AML-193 (cell line): ENCODE measurements at places on chromosomes 16 and 17.

DNA sequence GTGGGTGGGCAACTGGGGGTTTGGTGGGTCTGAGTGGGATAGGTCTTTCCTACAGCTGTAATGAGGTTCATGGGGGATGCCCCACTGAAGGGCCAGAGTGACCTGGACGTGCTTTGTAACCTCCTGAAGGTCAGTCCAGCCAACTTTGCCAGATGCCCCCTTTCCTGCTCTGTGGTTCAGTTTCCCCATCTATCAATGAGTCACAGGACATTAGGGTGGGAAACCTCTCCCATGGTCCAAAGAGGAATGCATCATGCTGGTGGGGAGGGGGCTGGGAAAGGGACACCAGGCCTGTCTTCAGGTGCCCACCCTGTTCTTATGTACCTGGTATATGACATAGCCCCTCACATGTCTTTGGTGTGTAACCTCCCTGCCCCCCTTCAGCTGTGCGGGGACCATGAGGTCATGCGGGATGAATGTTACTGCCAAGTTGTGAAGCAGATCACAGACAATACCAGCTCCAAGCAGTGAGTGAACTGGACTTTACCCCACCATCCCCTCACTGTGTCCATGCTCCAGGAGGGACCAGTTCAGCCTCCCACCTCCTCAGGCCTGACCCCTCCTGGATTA, 24.0 kb upstream of the ALKBH5 start:
- DNase-seq = no peak

GRCh38 chr17:78137392-78138203, 7.0 kb downstream of the TMC8 start:
- peak; percentile 44 for DNase-seq

DNA sequence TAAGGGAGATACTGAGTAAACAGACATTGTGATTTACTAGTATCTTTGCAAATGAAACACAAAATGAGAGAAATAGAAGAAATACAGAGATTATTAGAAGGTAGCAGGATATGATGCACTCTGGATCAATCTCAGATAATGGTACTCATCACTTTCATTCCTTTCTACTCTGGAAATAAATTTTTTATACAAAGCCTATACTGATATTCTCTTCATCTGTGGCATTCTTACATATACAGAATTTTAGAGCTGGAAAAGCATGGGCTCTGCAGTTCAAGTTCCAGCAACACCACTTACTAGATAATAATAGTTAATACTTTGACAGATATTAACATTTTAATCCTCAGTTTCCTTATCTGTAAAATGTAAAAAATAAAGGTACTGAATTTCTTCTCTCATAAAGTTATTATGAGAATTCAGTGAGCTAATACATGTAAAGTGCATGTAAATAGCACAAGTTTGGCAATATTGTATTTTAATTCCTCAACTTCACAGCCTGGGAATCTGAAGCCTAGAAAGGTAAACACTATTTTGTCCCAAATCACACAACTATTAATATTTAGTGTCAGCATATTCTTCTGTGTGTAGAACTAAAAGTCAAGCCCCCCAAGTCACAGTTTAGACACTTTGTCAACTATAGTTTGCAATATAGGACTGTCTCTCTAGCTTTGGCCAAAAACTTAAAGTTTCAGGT, 6.5 kb downstream of the RNF43 start:
- no peak for DNase-seq

DNA sequence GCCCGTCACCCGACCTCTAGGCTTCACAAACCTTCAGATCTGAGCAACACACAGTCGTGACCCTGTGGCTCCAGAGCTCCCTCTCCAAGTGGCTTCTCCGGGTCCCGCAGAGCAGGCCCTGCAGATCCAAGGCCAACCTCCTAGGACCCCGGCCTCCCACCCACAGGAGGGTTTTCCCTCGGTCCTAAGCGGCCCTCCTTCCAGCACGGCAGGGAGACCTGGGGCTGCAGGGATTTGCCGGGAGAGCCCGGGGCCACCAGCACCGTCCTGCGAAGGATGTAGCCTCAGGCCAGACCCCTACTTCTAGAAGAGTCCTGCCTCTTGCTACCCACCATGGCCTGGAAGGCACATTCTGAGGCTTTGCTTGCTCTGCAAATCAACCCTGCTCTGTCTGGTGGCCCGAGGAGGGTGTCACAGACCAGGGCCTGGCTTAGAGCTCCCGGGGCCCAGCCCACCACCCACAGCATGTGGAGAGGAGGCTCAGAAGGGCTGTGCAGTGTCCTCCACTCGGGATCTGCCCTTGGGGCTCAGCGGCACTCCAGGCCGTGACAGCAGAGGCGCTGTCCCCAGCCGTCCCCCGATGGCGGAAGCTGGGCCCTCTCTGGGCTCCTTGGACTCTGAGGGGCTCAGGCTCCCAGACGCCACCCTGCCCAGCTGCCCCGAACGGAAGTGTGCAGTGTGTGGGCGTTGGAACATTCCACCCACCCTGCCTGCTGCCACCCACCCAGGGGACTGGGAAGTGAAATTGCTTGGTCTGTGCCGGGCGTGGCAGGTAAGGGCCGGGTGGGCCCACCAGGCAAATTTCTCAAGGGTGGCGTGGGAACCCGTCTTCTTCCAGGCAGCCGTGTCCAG, 28.8 kb upstream of the ACSF3 start:
- DNase-seq = no peak

- DNase-seq = no peak
These were observed 12.5 kb upstream of the DPEP1 start for GRCh38 chr16:89600956-89601355.

DNA sequence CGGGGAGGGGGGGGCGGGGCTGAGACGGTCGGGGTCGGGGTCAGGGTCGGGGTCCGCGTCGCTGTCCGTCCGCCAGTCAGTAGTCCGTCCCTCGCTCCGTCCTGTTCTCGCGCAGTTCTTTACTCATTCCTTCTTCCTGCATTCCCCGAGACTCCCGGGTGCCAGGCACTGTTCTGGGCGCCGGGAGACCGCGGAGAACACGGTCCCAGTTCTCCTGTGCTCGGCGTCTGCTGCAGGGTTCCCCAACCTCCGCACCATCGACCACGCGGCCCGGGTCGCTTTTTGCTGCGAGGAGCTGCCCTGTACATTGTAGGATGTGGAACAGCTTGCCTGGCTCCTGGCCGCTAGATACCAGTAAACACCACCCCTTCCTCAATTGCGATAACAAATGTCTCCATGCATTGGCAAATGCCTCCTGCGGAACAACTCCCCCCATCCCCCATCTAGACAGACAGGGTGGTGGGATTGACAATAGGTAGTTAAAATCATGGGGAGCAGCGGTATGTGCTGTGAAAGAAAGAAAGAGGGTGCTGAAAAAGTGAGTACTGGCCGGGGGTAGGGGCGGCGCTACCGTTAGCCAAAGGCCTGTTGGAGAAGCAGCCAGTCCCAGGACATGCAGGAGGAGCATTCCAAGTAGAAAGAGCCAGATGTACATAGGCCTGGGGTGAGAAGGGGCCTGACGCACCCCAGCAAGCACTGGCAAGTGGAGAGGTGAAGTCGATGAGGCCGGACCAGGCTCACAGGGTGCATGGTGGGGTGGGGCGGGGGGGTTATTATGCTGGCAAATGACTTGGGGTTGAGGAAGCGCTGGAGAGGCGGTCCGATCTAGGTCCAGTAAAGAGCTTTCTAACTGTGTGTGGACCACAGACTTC, 631 bp downstream of the TRAF7 start:
- peak; percentile 14 for DNase-seq

GRCh38 chr16:88703486-88704309, 2.5 kb downstream of the RNF166 start:
- DNase-seq = peak; percentile 81

DNA sequence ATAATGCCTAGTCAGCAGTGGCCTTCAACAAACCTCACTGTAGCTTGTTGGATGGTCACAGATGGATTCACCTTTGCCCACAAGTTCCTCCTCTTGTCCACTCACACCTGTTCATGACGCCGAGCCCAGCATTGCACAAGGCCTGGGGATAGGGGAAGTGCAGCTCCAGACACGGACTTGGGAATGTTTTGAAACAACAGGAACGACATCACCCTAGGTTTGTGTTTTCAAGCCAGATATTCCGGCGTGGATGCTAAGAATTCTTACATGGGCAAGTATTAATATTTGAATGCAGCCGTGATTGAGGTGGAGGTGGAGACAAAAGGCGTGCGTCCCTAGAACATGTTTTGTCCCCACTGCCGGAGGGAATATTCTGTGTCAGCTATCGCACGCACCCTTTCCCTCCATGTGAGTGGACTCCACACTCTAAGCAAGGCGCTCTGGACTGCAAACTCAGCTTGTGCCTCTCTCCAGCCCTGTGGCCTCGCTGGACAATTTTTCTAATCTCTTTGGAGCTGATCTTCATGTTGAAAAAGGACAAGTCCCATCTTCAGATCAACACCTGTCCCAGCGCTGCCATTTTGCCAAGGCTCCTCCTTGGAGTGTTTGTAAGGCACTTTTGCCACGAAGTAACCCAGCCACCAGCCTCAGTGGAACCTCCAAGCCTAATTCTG, 2.0 kb upstream of the BANP start:
- DNase-seq = no peak

DNA sequence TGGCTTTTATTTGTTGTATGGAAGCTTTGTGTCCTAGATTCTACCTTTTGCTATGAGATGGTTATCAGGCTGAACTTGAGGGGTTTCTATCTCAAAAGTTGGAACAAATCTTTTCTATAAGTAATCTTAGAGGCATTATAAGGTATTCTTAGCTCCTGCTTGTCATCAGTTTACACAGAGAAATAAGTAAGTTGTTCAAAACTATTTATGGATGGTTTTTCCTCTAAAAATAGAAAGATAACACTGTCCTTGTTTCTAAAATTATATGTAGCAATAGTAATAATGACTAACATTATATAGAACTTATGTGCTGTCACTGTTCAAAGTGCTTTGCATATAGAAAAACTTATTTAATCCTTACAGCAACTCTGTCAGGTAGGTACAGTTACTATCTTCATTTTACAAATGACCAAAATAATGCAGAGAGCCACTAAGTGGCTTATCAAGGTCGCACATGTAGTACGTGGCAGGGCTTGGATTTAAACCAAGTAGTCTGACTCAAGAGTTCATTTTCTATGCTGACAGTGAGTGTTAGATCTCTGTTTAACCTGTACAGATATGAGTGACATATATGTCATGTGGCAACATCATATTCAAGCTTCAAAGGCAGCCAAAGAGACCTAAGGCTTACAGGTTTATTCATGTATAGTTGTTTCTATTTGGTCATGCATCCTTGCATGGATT, 59.0 kb downstream of the PHKB start:
- DNase-seq = no peak

DNA sequence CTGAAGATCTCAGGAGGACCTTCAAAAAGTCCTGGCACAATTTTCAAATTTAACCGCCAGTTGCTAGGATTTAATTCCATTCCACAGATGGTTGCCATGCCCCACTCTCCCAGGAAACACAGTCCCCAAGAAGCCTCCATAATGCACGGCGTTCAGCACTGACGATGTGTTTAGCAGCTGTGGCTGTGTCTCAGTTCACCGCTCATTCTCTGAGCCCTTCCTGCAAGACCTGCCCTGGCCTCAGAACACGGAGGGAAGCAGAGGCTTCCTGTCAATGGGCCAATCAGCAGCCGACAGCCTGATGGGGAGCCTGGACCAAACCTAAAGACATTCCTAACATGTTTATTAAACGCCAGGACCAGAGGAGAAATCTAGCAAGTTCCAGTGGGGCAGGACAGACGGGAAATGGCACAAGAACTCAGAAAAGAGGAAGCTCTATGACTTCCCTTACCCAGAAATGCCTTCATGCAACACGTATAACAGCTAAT, 4.9 kb downstream of the MYLK3 start:
- peak; percentile 70 for DNase-seq

GRCh38 chr16:57617604-57618111, 10.8 kb upstream of the ADGRG1 start:
- no peak for DNase-seq

DNA sequence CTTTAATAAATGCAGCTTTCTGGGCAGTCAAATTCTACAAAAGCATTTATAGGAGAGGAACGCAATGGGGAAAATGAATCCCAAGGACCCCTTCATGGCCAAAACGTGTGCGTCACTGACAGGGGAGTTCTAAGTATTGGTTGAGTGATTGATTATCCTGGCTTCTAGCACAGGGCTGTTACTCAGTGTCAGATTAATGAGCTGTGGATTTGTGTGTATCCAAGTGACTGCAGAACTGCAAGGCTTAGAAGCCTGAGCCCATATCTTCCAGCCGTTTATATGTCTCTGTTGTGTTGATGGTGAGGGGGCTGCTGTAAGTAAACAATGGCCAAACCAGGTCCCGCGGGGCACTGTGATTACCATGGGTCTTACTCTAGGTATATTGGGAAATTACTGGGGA, 129.4 kb downstream of the SHISA9 start:
- no peak for DNase-seq

DNA sequence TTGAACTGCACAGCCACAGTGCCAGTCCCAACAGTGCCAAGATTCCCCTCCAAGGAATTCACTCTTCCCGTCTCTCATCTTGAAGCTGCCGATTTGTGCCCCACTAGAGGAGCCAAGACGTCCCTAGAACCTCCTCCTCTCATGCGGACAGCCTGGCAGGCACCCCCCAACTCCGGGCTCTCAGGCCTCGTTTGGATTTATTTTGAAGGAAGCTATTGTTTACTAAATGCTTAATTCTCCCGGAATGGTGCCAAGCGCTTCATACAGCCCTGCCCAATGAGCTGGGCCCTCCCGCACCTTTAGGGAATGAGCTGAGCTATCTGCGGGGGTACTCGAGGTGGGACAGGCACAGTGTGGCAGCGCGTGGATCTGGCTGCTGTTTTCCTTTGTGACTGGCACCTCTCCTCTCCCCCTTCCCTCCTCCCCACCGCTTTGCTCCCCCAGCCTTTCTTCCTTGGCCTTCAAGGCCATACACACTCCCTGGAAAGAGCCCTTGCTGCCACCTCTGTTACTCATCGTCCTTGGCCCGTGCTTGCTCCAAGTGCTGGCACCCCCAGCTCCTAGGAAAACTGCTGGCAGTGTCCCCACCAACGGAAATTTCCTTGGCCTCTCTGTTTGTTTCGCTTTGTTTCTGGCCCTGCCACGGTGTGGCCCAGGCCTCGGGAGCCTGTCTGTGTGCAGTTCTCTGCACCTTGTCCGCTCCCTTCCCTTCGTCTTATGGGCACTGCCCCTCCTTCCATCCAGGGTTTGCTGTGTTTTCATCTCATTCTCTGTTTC, 49.9 kb upstream of the CDR2 start:
- DNase-seq = no peak

- DNase-seq = no peak
These were observed 108.6 kb downstream of the BANP start for GRCh38 chr16:88059701-88060386.
